ENCODE measurements at places on chromosomes 13 and 19.

DNA sequence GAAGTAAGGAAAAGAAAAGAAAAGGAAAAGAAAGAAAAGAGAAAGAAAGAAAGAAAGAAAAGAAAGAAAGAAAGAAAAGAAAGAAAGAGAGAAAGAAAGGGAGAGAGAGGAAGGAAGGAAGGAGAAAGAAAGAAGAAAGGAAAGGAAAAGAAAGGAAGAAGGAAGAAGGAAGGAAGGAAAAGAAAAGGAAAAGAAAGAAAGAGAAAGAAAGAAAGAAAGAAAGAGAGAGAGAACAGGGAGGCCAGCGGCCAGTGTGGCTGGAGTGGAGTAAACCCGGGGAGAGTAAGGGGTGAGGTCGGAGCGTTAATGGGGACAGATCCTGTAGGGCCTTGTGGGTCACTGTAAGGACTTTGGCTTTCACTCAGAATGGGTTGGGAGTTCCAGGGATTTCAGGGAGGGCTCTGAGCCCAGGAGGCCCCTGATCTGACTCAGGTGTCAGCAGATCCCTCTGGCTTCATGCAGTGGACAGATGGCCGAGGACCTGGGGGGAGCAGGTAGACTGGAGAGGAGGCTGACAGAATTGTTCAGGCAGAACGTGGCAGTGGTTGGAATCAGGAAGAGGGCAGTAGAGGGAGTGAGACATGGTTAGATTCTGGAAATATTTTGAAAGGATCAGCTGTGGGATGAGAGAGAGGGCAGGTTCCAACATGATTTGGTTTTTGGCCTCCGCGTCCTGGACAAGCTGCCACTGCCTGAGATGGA, 19.8 kb upstream of the FXYD3 start:
- no peak for DNase-seq

DNA sequence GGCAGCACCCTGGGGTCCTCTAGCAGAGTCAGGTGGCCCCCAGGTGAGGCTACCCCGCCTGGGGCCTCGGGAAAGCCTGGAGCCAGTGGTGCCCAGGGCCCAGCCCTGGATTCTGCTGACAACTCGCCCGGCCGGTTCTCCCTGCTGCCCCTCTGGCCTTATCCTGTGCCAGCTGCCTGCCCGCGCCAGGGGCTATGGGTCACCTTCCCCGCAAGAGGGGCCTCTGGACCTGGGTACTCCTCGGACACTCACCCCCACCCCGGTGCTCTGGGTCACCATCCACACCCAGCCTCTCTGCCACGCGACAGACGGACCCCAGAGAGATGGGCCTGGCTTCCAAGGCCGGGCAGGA, 24.0 kb downstream of the ZBTB7A start:
- DNase-seq = no peak

DNA sequence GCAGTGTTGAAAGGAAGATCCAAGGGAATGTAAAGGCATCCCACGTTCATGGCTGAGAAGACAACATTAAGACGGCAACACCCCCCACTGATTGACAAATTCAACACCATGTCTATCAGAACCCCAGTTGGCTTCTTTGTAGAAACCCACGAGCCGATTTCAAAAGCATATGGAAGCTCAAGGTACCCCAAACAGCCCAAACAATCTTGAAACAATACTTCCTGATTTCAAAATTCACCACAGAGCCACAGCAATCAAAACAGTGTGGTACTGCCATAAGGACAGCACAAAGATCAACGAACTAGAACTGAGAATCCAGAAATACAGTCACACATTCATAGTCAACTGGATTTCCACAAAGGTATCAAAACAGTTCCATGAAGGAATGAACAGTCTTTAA, 6.2 kb downstream of the MIER2 start:
- no peak for DNase-seq

DNA sequence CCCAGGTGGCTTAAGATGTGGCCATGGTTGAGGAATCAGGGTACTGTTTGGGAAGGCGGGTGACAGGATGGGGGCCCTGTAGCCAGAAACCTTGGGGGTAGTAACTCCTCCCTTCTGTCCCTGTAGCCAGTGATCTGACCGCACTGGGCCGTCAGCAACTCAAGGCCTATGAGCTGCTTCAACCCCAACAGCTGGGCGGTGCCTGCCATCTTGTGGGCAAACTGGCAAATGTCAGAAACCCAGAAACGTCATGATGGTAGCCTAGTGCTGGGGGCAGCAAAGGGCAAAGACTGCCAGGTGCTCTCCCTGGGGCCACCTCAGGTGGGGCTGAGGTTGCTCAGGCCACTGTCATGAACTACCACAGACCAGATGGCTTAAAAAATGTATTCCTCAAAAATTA, 3.5 kb downstream of the COPE start:
- no peak for DNase-seq

- no peak for DNase-seq
Observed at GRCh38 chr19:20078581-20079031, 806 bp downstream of the ZNF90 start.

DNA sequence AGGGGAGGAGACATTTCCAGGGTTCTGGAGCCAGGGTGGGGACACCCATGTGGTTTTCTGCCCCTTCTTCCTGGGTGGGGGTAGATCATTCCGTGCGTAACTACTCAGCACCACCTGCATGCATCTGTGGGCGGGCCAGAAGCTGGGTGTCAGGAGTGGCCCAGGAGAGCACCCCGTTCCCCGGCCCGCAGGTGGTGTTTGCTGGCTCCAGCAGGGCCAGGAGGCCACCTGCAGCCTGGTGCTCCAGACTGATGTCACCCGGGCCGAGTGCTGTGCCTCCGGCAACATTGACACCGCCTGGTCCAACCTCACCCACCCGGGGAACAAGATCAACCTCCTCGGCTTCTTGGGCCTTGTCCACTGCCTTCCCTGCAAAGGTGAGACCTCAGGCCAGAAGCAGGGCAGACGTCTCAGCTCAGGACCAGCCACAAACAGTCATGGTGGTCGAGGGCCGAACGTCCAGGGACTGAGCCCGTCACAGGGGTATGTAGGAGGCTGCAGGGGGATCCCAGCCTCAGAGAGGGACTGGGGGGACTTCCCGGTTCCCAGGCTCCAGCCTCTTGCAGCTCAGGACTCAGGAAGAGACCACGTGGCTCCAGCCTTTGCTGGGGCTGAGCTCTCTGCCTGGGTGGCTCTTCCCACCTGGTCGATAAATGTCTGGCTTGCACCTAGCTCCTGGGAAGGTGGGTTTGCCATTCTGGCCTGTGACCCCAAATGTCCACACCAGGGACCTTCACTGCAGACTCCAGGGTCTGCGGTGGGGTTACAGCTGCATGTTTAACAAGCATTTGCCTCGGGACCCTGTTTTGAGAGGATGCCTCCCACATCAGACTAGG, 1.6 kb downstream of the FSTL3 start:
- DNase-seq = no peak

GRCh38 chr13:29767006-29767405, 83.4 kb downstream of the UBL3 start:
- no peak for DNase-seq

DNA sequence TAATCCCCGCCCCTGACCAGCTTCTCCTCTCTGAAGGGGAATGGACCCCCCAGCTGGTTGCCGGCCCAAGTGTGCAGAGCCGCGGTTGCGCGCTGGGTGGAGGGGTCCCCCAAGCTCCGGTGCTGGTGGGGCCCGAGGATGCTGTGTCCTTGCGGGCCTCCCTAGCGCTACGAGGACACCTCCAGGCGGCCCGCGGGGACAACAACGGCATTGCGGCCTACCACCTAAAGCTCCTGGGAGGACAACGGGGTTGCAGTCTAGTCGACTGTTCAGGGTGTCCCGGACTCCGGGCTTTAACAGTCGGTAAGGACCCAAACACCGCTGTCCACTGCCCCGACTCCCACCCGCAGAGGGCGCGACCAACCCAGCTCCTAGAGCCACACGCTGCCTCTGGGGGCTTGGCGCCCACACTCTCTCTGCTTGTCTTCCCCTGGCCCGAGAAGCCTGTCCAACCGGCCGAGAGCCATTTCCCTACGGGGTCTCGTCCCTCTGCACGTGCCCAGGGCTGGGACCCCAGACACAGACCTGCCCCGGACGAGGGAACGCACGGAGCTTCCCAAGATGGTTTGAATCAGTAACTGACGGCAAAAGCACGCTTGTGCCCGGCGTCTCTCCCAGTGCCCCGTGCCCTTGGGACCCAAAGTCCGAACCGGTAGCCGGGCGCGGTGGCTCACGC, 927 bp upstream of the SDHAF1 start:
- DNase-seq = no peak

GRCh38 chr19:21109116-21109515, 27.1 kb downstream of the ZNF714 start:
- no peak for DNase-seq

DNA sequence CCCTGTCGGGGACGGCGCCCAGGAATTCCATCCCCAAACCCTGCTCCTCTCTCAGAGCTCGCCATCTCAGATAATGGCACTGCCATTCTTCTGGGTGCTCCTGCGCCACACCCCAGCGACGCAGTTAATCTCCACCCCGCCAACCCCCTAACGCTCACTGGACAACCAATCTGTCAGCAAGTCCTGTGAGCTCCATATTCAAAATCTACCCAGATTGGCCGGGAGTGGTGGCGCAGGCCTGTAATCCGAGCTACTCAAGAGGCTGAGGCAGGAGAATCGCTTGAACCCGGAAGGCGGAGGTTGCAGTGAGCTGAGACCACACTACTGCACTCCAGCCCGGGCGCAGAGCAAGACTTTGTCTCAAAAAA, 18.6 kb downstream of the FCGBP start:
- no peak for DNase-seq

GRCh38 chr19:3818918-3819317, 32.7 kb upstream of the MATK start:
- DNase-seq = no peak

- no peak for DNase-seq
Observed at GRCh38 chr19:46422344-46422743, 6.4 kb downstream of the PNMA8C start.

- peak; percentile 28 for DNase-seq
Observed at GRCh38 chr19:58395979-58396627, 647 bp downstream of the RNF225 start.

DNA sequence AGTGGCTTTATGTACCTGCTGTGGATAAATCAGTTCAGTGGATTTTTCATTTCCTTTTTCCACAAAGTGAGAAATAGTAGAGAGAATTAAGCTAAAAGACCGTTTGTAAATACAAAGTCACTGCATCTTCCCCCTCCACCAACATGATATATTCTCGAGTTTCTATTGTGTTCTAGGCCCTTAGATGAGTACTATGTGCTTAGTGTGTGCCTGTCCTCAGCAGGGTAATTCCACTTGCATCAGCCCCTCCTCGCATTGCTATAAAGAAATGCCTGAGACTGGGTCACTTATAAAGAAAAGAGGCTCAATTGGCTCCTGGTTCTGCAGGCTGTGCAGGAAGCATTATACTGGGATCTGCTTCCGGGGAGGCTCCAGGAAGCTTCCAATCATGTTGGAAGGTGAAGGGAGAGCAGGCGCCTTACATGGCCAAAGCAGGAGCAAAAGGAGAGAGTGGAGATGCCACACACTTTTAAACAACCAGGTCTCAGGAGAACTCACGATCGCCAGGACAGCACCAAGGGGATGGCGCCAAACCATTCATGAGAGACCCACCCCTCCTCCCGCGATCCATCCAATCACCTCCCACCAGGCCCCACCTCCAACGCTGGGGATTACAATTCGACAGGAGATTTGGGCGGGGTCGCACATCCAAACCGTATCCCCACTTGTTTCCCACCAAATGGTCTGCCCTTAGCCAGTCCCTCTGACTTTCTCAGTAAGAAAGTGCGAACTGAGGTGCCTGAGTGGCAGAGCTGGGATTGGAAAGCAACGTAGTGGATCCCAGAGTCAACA, 102.3 kb upstream of the ABCC4 start:
- DNase-seq = no peak

DNA sequence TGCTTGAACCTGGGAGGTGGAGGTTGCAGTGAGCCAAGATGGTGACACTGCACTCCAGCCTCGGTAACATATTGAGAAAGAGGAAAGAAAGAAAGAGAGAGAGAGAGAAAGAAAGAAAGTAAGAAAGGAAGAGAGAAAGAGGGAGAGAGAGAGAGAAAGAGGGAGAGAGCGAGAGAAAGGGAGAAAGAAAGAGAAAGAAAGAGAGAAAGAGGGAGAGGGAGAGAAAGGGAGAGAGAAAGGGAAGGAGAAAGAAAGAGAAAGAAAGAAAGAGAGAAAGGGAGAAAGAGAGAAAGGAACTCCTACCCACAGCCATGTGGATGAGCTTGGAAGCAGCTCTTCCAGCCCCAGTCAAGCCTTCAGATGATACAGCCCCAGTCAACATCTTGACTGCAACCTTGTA, 46.7 kb downstream of the ZNRF4 start:
- DNase-seq = no peak

DNA sequence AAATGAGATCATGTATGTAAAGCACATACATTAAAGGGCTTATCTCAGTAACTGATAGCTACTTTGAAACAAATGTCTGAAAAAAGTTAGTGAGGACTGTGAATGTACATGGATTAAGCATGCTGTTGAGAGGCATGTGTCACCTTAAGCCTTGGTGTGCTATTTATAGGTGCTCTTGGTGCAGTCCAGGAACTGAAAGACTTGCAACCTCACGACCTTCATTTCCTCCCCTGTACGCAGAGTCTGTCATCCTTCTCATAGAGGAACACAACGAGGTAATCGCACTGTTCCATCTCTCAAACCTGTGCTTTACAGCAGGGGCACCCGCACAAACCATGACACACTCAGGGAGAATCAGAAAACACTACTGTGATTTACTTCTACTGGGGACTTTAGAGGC, 65.6 kb downstream of the UFM1 start:
- DNase-seq = no peak

GRCh38 chr13:78662467-78662866, 3.5 kb upstream of the OBI1 start:
- DNase-seq = no peak

GRCh38 chr13:21608961-21609360, 5.0 kb upstream of the MICU2 start:
- no peak for DNase-seq

DNA sequence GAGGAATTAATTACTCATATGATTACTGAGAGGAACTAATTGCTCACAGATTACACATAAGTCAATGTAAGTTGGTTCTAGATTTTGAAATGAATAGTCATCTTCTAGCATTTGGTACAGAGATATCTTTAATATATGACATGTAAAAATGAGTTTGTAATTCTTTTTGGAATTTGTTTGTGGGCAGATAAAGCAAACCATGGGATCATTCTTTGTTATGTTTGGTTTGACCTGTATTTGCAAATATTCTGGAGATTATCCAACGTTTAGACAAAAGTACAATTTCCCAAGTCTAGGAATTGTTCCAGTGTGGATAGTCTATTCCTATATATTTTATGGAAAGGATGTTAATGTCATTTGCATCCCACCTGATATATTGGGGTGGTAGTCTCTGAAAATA, 309.6 kb upstream of the EDNRB start:
- no peak for DNase-seq

GRCh38 chr19:33420821-33421220, 47.3 kb downstream of the CEBPG start:
- DNase-seq = no peak

- DNase-seq = no peak
Observed at GRCh38 chr13:79503473-79504017, 22.6 kb downstream of the NDFIP2 start.

DNA sequence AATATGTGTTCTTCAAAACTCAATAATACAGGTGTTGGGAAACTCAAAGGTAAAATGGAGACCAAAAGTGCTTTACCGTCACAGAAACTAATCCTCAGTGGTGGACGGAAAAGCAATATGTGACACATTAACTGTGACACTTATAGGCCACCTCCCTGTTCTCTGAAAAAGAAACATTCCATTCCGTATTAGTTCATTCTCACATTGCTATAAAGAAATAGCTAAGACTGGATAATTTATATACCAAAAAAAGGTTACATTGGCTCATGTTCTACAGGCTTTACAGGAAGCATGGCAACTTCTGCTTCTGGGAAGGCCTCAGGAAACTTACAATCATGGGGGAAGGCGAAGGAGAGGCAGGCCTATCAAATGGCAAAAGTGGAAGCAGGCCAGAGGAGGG, 435.3 kb upstream of the HTR2A start:
- DNase-seq = no peak

Measured in stimulated activated CD4-positive, alpha-beta T cell treated with anti-CD3 and anti-CD28 coated beads, Interleukin-15, amount 100 ng/mL, for 1 hour (primary cell).